Thoracic aorta (tissue), 2 donors: ENCODE measurements at places on chromosomes 3 and 15. TPM values are rescaled to one million over a fixed set of nuclear protein-coding genes. Genes with fewer than 3 reads are reported as not detected.
A peak's percentile ranks its signal among the peaks of the same experiment; 100 is the strongest.

SLC7A14 gene
- total RNA-seq: not detected

BUB1B gene
- 3.5 TPM for total RNA-seq

TLE3 gene
- total RNA-seq: 78.3 TPM

- no peak overlapping the region for H3K4me3 ChIP-seq
- no peaks in the 10 kb centered on the region for H3K27me3 ChIP-seq
- no peaks in the 10 kb centered on the region for H3K36me3 ChIP-seq
- DNase-seq: no peak
- no peak overlapping the region for H3K27ac ChIP-seq
These were observed 55.6 kb downstream of the NEK11 start for GRCh38 chr3:131082246-131082645.

- DNase-seq: no peak
- H3K4me3 ChIP-seq: peak overlapping the region; percentile 97
- H3K36me3 ChIP-seq: peaks cover 25% of the 10 kb centered on the region
- peak overlapping the region; percentile 82 for H3K27ac ChIP-seq
- no peaks in the 10 kb centered on the region for H3K27me3 ChIP-seq
These were observed 627 bp downstream of the DUSP7 start for GRCh38 chr3:52055537-52056351.

DNA sequence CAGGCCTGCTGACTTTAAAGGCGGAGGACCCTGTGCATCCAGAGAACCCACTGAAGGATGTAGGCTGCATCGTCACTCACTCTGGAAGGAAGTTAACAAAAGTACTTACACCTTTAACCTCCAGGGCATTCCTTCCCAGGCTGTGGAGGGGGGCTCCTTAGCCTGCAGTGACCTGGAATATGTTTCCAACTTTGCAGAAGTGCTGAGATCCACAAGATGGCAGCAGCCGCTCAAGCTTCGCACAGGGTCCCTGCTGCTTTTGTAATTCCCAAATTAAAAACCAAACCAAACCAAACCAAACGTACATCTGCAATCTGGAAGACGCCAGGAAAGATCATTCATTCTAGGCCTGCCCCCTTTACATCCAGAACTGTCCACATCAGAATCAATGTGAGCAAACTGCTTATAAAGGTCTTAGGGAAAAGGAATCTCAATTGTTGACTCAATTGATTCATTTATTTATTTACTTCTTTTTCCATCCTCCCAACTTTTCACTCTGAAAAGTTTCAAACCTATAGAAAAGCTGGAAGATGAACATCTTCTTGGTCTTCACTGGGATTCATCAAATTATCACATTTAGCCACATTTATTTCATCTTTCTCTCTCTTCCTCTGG lies 70.5 kb upstream of the KLHL25 start:
- H3K4me3 ChIP-seq: no peak overlapping the region
- no peak for DNase-seq
- no peaks in the 10 kb centered on the region for H3K27me3 ChIP-seq
- H3K4me1 ChIP-seq: no peaks in the 10 kb centered on the region
- no peaks in the 10 kb centered on the region for H3K36me3 ChIP-seq
- no peak overlapping the region for H3K27ac ChIP-seq

DNA sequence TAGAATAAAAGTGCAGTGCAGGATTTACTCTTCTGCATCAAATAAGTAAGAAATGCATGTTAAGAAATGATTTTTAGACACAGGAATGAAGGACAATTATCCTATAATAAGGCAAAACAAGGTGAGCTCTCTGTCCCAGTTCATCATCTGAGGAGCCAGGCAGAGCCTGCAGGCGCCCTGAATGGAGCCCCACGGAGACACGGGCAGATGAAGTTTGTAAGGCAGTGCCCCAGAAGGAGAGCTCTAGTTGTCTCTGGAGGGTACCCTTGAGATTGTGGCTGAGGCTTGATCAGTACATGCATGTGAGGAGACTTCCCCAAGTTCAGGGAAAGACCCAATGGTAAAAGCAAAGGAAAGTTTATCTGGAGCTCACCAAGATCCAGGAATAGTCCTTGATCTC lies 50.3 kb downstream of the ATP10A start:
- peaks cover 67% of the 10 kb centered on the region for H3K4me1 ChIP-seq
- H3K27me3 ChIP-seq: no peaks in the 10 kb centered on the region
- no peak overlapping the region for H3K27ac ChIP-seq
- no peak for DNase-seq
- H3K36me3 ChIP-seq: no peaks in the 10 kb centered on the region

GRCh38 chr3:76527773-76528172 lies 512.1 kb upstream of the ROBO2 start:
- H3K36me3 ChIP-seq: no peaks in the 10 kb centered on the region
- H3K4me3 ChIP-seq: no peak overlapping the region
- no peak overlapping the region for H3K27ac ChIP-seq
- H3K27me3 ChIP-seq: no peaks in the 10 kb centered on the region
- no peaks in the 10 kb centered on the region for H3K4me1 ChIP-seq
- no peak for DNase-seq

- peak overlapping the region; percentile 22 for H3K27ac ChIP-seq
- DNase-seq: no peak
- H3K4me3 ChIP-seq: no peak overlapping the region
- no peaks in the 10 kb centered on the region for H3K27me3 ChIP-seq
- no peaks in the 10 kb centered on the region for H3K36me3 ChIP-seq
These were observed 108.5 kb downstream of the FILIP1L start for GRCh38 chr3:100005665-100006393.

GRCh38 chr3:71513081-71513480 lies 70.4 kb downstream of the FOXP1 start:
- H3K27ac ChIP-seq: no peak overlapping the region
- peaks cover 48% of the 10 kb centered on the region for H3K4me1 ChIP-seq
- DNase-seq: no peak
- no peaks in the 10 kb centered on the region for H3K27me3 ChIP-seq

DNA sequence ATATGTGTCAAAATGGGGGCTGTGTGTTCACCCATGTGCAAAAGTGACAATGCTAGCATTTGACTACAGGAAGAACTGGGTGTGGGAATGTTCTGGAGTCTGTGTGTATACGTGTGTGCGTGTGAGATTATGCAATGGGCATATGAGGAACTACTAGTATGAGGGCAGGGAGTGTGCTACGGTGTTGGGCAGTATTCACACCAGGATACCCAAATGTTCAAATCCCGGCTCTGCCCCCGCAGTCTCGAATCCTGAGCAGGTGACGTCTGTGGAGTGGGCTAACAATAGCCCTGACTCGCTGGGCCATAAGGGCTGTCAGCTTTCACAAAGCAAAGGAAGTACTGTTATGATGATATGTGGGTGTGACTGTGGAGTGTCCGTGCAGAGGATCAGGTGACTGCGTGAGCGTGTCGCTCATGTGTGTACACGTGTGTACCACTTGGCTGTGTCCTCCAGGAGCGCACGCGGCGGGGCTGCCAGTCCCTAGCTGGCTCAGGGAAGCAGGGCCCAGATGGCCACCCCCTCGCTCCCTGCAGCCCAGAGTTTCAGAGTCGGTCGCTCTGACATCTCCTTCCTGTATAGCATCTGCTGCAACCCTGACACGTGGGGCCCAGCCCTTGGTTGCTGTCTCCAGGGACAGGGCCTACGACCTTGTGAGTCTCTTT lies 27.2 kb downstream of the IQSEC1 start:
- H3K36me3 ChIP-seq: no peaks in the 10 kb centered on the region
- no peak overlapping the region for H3K4me3 ChIP-seq
- no peaks in the 10 kb centered on the region for H3K27me3 ChIP-seq
- no peak for DNase-seq
- no peaks in the 10 kb centered on the region for H3K4me1 ChIP-seq

- no peak overlapping the region for H3K27ac ChIP-seq
- H3K36me3 ChIP-seq: no peaks in the 10 kb centered on the region
- DNase-seq: no peak
- H3K4me3 ChIP-seq: no peak overlapping the region
These were observed 65.4 kb downstream of the EEFSEC start for GRCh38 chr3:128218548-128219257.

GRCh38 chr15:73928971-73929627 lies 2.8 kb downstream of the LOXL1 start:
- peaks cover 39% of the 10 kb centered on the region for H3K4me1 ChIP-seq
- peak overlapping the region; percentile 85 for H3K4me3 ChIP-seq
- no peak for DNase-seq
- H3K36me3 ChIP-seq: no peaks in the 10 kb centered on the region
- H3K27ac ChIP-seq: peak overlapping the region; percentile 97
- H3K27me3 ChIP-seq: no peaks in the 10 kb centered on the region

DNA sequence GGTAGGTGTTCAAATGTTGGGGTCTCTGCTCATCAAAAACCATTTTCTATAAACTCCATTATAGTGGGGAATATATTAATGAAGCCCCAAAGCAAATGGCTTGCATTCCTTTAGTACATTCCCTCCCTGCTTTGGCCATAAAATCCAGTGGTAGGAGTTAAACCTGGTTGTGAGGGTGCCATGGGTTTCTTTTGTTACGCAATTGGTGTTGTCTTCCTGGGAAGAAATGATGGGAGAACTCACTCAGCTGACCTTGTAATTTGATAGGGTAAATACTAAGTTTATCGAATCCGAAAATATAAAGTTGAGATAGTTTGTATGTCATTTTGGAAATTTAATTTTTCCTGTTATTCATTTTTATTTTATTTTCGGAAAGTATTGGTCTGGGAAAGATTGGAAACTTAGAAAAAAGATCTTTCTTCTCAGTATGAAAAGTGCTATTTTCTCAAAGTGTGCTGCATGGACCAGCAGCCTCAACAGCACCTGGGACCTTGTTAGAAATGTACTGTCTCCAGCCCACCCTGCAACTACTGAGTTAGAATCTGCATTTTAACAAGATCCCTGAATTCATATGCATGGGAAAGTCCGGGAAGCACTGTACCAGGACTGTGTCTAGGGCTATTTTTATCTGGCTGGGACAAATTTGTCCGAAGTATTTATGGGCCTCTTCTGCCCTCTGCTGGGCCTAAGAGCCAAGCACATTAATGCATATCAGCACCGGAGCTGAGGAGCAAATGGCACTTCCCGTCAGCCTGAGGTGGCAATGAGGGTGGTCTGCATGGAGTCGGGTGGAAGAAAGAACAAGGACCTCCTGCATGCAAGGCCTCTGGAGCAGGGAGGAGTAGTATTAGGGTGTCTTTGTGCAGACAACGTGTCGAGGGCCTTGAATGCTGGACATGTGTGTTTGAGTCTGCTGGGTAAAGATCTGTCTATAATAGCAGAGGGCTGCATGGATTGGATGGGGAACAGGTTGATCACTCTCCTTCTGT lies 54.7 kb downstream of the FAM81A start:
- H3K27me3 ChIP-seq: no peaks in the 10 kb centered on the region
- DNase-seq: no peak
- H3K4me3 ChIP-seq: peak overlapping the region; percentile 38
- H3K36me3 ChIP-seq: no peaks in the 10 kb centered on the region
- peaks cover 13% of the 10 kb centered on the region for H3K4me1 ChIP-seq
- no peak overlapping the region for H3K27ac ChIP-seq

GRCh38 chr15:75232826-75233503 lies 25.2 kb upstream of the GOLGA6C start:
- H3K36me3 ChIP-seq: no peaks in the 10 kb centered on the region
- no peak overlapping the region for H3K4me3 ChIP-seq
- H3K4me1 ChIP-seq: no peaks in the 10 kb centered on the region

DNA sequence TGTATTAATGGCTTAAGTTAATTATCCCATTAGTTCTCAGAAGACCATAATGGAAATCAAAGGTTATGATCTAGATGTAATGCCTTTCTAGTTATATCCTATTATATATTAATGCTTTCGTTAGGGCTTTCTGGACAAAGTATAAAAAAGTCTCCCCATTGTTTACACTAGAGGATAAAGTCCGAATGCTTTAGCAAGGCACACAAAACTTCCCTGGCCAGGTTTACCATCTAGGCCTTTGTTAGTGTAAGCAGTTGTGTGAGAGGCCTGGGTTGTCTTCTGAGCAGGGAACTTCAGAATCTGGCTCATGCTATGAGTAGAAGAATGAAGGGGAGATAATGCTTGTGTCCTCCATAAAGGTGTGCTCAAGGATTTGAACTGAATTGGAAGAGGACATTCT lies 106.3 kb upstream of the MEIS2 start:
- no peak for DNase-seq
- H3K36me3 ChIP-seq: no peaks in the 10 kb centered on the region
- no peak overlapping the region for H3K27ac ChIP-seq
- no peak overlapping the region for H3K4me3 ChIP-seq
- H3K4me1 ChIP-seq: no peaks in the 10 kb centered on the region
- no peaks in the 10 kb centered on the region for H3K27me3 ChIP-seq

DNA sequence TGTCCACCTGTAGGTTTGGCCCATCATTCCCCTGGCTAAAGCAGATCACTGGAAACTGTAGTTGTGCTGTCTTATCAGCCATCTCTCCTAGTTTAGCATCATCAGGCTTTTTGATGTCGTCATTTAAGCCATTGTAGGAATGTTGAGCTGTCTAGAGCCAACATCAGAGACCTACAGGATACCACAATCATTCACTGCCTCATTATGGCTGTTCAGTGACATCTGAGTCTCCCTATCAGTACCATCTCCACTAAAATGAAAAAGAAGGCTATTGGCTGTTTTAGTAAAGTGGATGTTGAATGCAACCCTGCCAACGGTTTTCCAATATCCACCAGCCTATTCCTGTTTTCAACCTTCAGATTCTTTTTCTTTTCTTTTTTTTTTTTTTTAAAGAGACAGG lies 29.2 kb downstream of the RLBP1 start:
- H3K4me1 ChIP-seq: peaks cover 21% of the 10 kb centered on the region
- peaks cover 71% of the 10 kb centered on the region for H3K36me3 ChIP-seq
- no peaks in the 10 kb centered on the region for H3K27me3 ChIP-seq
- H3K27ac ChIP-seq: no peak overlapping the region

GRCh38 chr3:156964577-156964976 lies 138.4 kb downstream of the LEKR1 start:
- H3K36me3 ChIP-seq: no peaks in the 10 kb centered on the region
- no peak overlapping the region for H3K27ac ChIP-seq
- no peaks in the 10 kb centered on the region for H3K27me3 ChIP-seq
- H3K4me3 ChIP-seq: no peak overlapping the region
- no peak for DNase-seq
- no peaks in the 10 kb centered on the region for H3K4me1 ChIP-seq

- no peaks in the 10 kb centered on the region for H3K36me3 ChIP-seq
- no peak for DNase-seq
- no peak overlapping the region for H3K27ac ChIP-seq
- H3K27me3 ChIP-seq: no peaks in the 10 kb centered on the region
These were observed 13.0 kb downstream of the CPA3 start for GRCh38 chr3:148878095-148878494.

- H3K27ac ChIP-seq: no peak overlapping the region
- H3K27me3 ChIP-seq: no peaks in the 10 kb centered on the region
- H3K4me1 ChIP-seq: no peaks in the 10 kb centered on the region
- H3K4me3 ChIP-seq: no peak overlapping the region
These were observed 39.3 kb downstream of the NMNAT3 start for GRCh38 chr3:139638518-139638917.
